NCI-H1930 (cell line): ENCODE measurements at places on chromosomes 2 and 18.

DNA sequence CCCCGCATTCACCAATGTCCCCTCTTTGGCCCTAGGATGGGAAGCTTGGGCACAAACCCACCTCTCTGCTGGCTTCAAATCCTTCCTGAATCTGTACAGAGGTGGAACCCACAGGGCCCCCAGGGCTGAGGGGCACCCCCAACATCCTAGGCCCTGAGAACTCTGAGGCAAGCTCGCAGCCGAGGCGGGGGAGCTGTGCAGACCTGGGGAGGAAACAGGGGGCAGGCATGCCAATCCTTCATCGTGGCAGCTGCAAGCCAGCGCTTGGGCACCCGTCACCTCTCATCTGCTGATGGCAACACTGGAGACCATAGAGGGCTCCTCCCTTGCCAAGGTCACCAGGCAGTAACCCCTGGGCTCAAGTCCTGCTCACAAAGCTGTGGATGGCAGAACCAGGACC lies 10.8 kb downstream of the ECEL1 start:
- no peak for DNase-seq

GRCh38 chr2:26095758-26096157 lies 61.9 kb downstream of the RAB10 start:
- DNase-seq: no peak

GRCh38 chr2:65661980-65662653 lies 229.7 kb upstream of the SPRED2 start:
- no peak for DNase-seq

- no peak for DNase-seq
Measured at GRCh38 chr18:79396431-79397246, 909 bp downstream of the NFATC1 start.

DNA sequence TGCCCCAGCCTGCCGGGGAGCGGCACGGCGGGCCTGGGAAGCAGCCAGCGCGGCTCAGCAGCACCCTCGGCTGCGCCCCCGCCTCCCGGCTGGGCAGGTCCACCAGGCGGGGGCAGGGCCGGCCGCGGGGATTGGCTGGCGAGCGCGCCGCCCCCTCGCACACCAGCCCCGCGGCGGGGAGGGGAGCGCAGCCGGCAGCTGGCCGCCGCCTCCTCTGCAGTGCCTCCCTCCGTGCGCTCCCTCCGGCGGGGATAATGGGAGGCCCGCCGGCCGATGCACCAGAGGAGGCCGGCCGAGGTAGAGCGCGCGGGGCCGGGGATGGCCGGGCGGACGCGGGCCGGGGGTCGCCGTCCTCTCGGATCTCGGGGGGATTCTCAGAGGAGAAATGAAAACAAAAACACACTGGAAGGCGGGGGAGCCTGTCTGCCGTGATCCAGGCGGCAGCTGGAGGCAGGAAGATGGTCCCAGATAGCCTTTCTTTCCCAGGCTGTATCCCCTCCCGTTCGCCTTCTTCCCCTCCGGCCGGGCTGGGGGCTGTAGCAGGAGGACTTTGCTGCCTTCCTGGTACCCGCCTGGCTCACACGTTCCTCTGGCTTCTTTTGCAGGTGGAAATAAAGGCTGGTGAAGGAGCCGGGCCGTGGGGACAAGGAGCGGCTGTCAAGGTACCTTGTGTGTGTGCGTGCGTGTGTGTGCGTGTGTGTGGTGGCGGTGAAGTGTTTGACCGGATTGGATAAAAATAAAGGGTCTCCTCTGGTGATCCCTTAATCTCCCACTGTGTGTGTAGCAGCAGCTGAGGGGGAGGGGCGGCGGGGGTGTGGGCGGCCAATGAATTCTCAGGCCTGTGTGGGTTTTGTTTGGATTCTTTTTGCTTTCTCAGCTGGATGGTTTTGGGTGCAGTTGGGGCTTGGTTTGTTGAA lies 18.1 kb downstream of the TET3 start:
- DNase-seq: peak; percentile 57

GRCh38 chr2:161166538-161167409 lies 6.5 kb downstream of the TANK start:
- DNase-seq: no peak
